ENCODE measurements at places on chromosomes 11 and 22. TPM values are rescaled to one million over a fixed set of nuclear protein-coding genes. Genes with fewer than 3 reads are reported as not detected.

DNA sequence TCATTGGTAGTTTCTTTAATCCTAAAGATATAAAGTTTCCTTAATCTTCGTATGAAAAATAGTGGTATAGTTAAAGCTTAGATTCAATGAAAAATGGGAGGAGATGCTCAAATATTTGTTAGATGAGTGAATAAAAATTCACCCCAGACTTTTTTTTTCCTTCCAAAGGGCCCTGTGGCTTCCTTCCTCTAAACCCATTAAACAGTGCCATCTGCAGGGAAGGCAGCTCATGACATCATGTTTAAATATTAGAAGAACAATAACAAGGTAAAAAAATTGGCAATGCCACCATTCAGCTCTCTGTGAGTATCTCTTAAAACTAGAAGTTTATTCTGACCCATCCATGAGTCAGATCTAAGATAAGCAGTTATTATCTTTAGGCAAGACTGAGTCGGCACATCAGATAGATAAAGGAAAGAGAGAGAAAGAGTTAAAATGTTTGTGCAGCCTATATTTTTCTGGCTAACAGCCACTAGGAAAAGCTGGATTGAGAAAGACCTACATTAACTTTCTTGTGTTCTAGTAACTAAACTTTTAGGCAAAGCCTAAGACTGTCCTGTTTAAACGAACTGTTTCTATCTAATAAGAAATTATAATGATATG lies 19.1 kb upstream of the OOSP1 start:
- H3K27ac ChIP-seq, result no peak overlapping the region
- no peak for DNase-seq
- H3K36me3 ChIP-seq, result no peaks in the 10 kb centered on the region
- no peaks in the 10 kb centered on the region for H3K4me1 ChIP-seq

- peaks cover 4% of the 10 kb centered on the region for H3K36me3 ChIP-seq
- no peak for DNase-seq
- H3K4me3 ChIP-seq, result no peak overlapping the region
Measured at GRCh38 chr11:43376065-43376464, 17.3 kb downstream of the TTC17 start.

DNA sequence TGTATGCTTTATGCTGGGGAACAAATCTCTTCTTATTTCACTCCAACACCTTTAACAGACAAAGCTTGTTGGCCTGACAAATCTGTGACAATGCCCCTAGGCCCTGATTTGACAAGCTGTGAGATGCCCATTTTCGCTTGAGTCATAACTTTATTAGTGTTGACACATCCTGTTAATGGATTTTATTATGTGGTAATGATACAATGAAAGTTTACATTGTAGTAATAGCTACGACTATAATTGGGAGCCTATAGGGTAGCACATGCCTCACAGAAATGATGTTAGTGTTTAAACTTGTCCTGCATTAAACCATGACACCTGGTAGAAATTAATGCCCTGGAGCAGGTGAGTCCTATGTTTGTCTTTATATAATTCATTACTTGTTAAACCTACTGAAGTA lies 3.3 kb upstream of the MMP10 start:
- H3K27me3 ChIP-seq, result no peaks in the 10 kb centered on the region
- no peak overlapping the region for H3K4me3 ChIP-seq
- H3K36me3 ChIP-seq, result no peaks in the 10 kb centered on the region
- H3K27ac ChIP-seq, result no peak overlapping the region

DNA sequence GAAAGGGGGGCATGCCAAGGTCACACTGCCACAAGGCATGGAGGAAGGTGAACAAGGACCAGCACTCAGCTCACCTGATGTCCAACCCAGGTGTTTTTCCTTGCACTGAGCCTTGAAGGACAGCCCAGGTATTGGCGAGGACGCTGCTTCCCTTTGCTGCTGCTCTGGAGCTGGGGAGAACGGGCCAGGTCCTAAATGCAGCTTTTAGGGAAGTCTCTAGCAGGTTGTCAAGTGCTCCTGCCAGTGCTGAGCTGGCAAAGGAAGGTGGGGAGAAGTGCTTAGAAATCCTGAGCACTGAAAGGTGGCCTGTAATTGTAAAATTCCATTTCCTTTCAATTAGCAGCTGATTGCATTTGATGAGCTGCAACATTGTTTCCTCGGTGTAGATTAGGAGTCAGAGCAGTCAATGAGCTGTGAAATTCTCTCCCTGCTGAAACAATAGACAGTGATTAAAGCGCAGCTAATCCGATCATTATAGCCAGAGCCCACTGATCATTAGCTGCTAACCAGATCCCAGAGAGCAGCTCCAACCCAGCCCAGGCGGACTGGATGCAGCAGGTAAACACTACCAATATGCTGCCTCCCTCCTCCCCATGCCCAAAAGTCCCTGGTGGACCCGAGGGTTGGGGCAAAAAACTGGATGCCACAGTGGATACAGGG lies 507.6 kb downstream of the INSC start:
- H3K27me3 ChIP-seq, result no peaks in the 10 kb centered on the region
- H3K4me1 ChIP-seq, result no peaks in the 10 kb centered on the region
- H3K27ac ChIP-seq, result no peak overlapping the region
- H3K36me3 ChIP-seq, result no peaks in the 10 kb centered on the region
- H3K4me3 ChIP-seq, result no peak overlapping the region
- DNase-seq, result no peak

Gene MUC5B
- total RNA-seq, result not detected

Gene TMA7B
- 1.4 TPM for total RNA-seq

Gene RIMBP3C
- total RNA-seq, result 0.37 TPM

Gene CRYBB3
- 0.47 TPM for total RNA-seq

Data from CD8-positive, alpha-beta memory T cell (primary cell).